A549 treated with Hydrocortisone at 1 μM for 4 hours (cell line): ENCODE measurements at places on chromosomes 11 and 22. TPM values are rescaled to one million over a fixed set of nuclear protein-coding genes. Genes with fewer than 3 reads are reported as not detected.

TRIOBP gene
- 28.2 to 37.4 TPM (median 34.9 TPM) in 5 replicates for total RNA-seq

TPBGL gene
- total RNA-seq = 0.09 to 0.28 TPM (median 0.14 TPM) in 5 replicates

HSPB2 gene
- not detected in 5 replicates for total RNA-seq

DBX1 gene
- total RNA-seq = not detected in 5 replicates

C11orf16 gene
- not detected in 5 replicates for total RNA-seq

FREY1 gene
- 0.29 to 0.59 TPM (median 0.32 TPM) in 5 replicates for total RNA-seq

TCP11L1 gene
- total RNA-seq = 18.9 to 31.4 TPM (median 23.4 TPM) in 5 replicates

CCDC89 gene
- not detected in 5 replicates for total RNA-seq

FGF3 gene
- not detected in 5 replicates for total RNA-seq

LARGE1 gene
- total RNA-seq = 3.5 to 5.0 TPM (median 4.3 TPM) in 5 replicates

SAC3D1 gene
- 37.2 to 55.5 TPM (median 51.1 TPM) in 5 replicates for total RNA-seq

CNIH2 gene
- total RNA-seq = 2.0 to 2.9 TPM (median 2.6 TPM) in 5 replicates

MSANTD4 gene
- 7.8 to 13.2 TPM (median 9.0 TPM) in 5 replicates for total RNA-seq

CSNK2A3 gene
- 1.6 to 3.6 TPM (median 2.2 TPM) in 5 replicates for total RNA-seq

SAMM50 gene
- total RNA-seq = 44.8 to 48.1 TPM (median 46.0 TPM) in 5 replicates

LIF gene
- total RNA-seq = 28.2 to 31.6 TPM (median 30.1 TPM) in 5 replicates

RIMBP3B gene
- 0.21 to 0.38 TPM (median 0.30 TPM) in 5 replicates for total RNA-seq

TUB gene
- total RNA-seq = 5.0 to 7.4 TPM (median 6.1 TPM) in 5 replicates

TEF gene
- 0.99 to 1.2 TPM (median 1.1 TPM) in 5 replicates for total RNA-seq

SYT12 gene
- 18.1 to 22.6 TPM (median 22.2 TPM) in 5 replicates for total RNA-seq

SYT9 gene
- total RNA-seq = 0.07 to 0.22 TPM (median 0.17 TPM) in 5 replicates

NXPE1 gene
- total RNA-seq = not detected in 5 replicates
